Activated naive CD4-positive, alpha-beta T cell (primary cell): ENCODE measurements at places on chromosomes 3 and 15.

DNA sequence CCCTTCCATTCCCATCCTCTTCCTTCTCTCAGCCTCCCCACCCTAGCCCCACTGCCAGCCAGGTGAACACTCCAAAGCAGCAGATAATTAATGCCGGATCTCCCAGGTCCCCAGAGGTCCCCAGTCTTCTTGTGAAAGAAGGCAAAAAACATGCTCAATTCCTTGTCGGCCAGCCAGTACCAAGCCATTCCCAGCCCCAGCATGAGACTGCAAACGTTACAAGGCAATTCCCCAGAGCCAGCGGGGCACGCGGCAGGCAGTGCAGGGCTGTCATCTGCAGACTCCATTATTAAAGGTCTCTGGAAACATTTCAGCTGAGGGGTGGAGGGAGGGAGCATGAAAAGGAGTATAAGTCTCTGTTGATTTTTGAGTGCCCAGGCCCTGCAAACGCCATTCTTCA, 117.8 kb downstream of the XXYLT1 start:
- DNase-seq: no peak

GRCh38 chr3:190716961-190717360, 145.5 kb downstream of the GMNC start:
- no peak for DNase-seq

DNA sequence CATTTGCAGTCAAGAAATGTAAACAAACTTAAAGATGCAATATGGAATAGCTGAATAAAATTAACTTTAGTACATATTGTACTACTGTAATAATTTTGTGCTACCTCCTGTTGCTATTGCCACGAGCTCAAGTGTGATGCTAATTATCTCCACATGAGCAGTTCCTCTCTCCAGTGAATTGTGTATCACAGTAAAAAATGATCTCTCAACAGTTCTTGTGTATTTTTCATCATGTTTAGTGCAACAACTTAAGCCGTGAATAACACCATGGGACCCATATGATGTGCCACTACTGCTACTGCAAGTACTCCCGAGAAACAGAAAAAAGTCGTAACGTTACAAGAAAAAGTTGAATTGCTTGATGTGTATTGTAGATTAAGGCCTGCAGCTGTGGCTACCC, 12.4 kb downstream of the RIOX2 start:
- DNase-seq: no peak

GRCh38 chr3:150739877-150740645, 22.9 kb downstream of the SIAH2 start:
- DNase-seq: no peak

- DNase-seq: no peak
These were observed 18.4 kb downstream of the GYG1 start for GRCh38 chr3:149009732-149010131.
